ENCODE measurements at places on chromosomes 4 and X.

DNA sequence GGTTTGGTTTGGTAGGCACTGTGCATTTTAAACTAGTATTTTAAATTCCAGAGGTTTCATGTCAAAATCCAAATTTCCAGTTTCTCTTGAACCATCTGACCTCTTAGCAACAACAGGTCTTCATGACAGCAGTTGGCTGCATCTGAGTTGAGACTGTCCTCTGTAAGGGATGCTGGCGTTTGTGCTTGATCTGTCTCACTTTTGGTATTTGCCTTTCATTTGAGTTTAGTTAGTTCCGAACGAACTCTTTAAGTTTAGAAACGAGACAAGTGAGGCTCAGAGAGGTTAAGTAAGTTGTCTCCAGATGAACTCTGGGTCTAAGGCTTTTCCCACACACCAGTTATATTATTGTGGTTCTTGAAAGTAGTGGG, 29.1 kb downstream of the SPARCL1 start:
- DNase-seq: no peak

GRCh38 chr4:149534779-149535178, 280.9 kb downstream of the IQCM start:
- DNase-seq: no peak

GRCh38 chr4:37895271-37895670, 4.4 kb downstream of the TBC1D1 start:
- no peak for DNase-seq

GRCh38 chr4:75036046-75036830, 103.3 kb downstream of the PARM1 start:
- DNase-seq: no peak

GRCh38 chr4:5941601-5942000, 48.7 kb upstream of the CRMP1 start:
- no peak for DNase-seq

GRCh38 chr4:77931452-77932135, 69.0 kb downstream of the MRPL1 start:
- DNase-seq: no peak

DNA sequence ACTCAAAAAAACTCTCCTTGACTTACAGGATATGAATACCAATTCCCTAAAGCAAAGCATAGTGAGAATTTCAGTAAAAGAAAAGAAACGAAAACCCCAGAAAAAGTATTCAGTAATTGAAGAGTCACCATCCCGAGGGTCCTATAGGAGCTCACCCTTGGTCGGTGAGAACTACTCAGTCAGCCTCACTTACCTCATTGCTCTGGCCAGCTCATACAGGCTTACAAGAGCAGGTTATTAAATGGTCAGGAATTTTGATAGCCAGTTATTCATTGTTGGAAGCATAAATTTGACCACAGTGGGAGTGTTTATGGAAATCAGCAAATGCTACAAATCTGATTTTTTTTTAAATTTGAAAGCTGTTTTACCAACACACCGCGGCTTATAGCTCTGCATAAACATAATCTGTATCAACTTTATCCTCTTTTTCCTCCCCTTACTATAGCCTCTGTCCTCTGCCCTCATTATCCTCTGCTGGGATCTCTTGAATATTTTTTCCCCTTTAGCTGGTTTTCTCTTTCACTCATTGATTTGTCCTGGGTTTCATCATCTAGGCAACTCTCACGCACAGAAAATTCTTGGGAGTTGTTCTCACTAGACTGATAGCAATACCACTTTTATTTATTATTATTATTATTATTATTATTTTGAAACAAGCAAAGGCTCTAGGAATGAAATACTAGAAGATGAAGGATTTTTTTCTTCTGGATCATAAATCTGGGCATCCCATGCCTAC, 11.0 kb upstream of the CXCL2 start:
- no peak for DNase-seq

GRCh38 chr4:126850286-126850685, 782.5 kb upstream of the INTU start:
- DNase-seq: no peak

- no peak for DNase-seq
Observed at GRCh38 chr4:144357975-144358374, 217.5 kb upstream of the GYPA start.

GRCh38 chrX:139766545-139766983, 58.6 kb upstream of the MCF2 start:
- DNase-seq: no peak

- DNase-seq: no peak
Observed at GRCh38 chr4:135833529-135833928, 1631.9 kb upstream of the PABPC4L start.

GRCh38 chr4:2835978-2836377, 7.7 kb upstream of the ADD1 start:
- no peak for DNase-seq
